Activated naive CD4-positive, alpha-beta T cell treated with anti-CD3 and anti-CD28 coated beads, Interleukin-2, amount 10 ng/mL, durations not matched to agents 7 days and 5 days (primary cell): ENCODE measurements at places on chromosomes 12 and 14.

DNA sequence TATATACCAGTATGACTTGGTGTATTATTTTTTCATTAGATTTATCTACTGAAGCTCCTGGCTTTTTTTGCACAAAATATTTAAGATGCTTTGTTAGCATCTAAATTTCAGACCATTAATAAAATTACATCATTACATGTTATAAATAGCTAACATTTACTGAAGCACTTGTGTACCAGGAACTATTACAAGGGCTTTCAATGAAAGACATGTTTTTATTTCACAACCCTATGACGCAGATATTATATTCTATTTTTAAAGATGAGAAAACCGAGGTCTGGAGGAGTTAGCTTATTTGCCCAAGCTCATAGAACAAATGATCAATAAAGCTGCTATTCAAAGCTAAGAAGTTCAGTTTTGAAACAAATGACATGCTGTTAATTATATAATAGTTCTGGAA, 420.4 kb upstream of the DCN start:
- DNase-seq, result no peak

DNA sequence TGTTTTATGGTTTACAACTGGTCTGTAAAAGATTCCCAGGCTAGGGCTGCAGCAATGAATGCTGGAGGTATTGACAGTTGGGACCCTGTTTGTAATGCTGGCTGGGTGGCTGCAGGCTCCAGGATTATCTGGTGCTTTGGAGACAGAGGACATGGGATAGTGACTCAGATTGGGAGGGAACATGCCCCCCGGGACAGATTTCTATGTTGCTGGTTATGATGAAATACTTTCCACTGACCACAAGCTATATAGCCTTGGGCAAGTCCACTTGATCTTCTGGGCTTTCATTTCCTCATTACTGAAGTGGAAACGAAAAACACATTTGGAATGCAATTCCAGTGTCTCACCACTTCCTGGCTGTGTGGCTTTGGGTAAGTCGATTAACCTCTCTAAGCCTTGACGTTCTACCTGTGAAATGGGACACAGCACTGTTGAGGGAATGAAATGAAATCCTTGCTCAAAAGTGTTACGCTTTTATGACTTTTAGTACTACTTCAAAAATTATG, 6.3 kb upstream of the TPCN1 start:
- peak; percentile 35 for DNase-seq

GRCh38 chr12:120940799-120941198, 36.6 kb upstream of the SPPL3 start:
- no peak for DNase-seq

- DNase-seq, result no peak
These were observed 23.0 kb upstream of the KCNJ8 start for GRCh38 chr12:21797539-21797938.

DNA sequence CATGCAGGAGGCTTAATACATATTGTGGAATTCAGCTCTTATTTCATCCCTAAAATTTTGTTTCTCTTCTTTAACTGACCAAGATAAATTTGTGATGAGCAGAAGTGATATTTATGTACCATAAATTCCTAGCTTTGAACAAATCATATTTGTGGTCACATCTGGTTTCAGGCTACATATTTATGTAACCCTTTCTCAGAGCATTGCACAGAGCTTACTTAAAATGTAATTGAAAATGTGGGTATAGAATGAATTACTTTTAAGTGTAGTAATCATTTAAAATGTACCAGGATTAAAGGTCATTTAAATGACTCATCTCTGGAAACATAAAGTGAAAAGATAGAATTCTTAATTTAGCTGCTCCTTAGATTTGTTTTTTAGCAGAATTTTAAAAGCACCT, 129.9 kb upstream of the FRMD6 start:
- no peak for DNase-seq

- DNase-seq, result no peak
These were observed 44.0 kb upstream of the CSRP2 start for GRCh38 chr12:76922866-76923265.

- DNase-seq, result no peak
These were observed 103.2 kb upstream of the DIO3 start for GRCh38 chr14:101457936-101458740.

GRCh38 chr12:124273630-124274029, 21.3 kb upstream of the RFLNA start:
- DNase-seq, result peak; percentile 28
